Stimulated activated CD8-positive, alpha-beta memory T cell treated with anti-CD3 and anti-CD28 coated beads, Interleukin-4, amount 100 ng/mL, for 1 hour (primary cell): ENCODE measurements at places on chromosomes 11 and 22.
A peak's percentile ranks its signal among the peaks of the same experiment; 100 is the strongest.

DNA sequence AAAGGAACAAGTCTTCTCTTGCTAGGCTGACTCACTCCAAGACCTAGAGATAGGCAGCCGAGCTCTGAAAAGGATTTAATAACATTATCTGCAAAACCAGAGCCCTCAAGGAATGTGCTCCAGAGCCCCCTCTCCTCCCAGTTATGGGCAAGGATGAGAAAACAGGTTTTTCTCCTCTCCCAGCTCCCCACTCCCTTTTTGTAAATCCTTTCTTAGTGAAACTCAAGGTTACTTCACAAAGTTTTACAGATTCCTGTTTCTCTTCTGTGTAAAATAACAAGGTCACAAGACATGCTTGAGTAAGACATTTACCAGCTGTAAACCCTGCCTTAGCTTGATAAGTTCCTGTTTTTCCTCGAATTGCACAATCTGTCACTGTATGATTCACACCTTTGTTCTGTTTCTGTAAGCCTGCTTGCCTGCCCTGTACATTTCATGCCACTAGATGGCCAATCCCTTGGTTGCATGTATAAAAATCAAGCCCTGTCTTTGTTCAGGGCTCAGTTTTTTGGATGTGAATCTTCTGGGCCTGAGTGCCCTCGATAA is 489.4 kb downstream of the KCNA4 start:
- no peak for DNase-seq

GRCh38 chr11:115256397-115257197 is 247.6 kb downstream of the CADM1 start:
- DNase-seq = no peak

DNA sequence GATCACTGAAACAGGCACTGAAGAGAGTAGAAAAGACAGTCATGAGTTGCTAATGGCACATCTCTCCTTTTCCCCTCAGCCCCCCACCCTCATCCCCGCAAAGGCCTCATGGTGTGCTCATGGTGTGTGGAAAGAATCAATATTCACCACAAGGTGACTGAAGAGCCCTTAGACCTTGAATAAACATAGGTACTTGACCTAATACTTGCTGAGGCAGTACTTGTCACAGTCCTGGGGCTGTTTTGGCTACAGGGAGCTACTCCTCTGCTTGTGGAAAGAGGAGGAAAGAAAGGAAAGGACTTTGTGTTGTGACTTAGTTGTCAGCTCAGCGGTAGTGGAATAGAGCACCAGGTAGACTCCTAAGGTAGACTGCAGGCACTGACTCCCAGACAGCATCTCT is 537.8 kb upstream of the CCDC179 start:
- DNase-seq = no peak

DNA sequence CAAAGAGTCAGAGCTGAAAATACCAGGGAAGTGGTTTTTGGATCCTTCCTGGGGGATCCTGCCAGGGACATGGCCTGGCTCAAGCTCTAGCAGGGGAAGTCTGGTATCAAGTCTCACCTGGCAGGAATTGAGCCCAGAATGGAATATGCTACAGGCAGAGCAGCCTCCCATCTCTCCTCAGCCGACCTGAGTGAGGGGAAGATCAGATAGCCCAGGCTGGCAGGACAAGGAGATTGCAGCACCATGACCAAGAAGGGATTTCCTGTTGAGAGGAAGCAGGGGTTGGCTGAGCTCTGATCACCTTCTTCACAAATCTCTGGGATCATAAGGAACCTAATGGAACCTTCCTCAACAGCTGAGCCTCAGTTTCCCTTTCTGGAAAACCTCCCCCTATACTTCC is 13.0 kb downstream of the OAF start:
- DNase-seq = no peak

DNA sequence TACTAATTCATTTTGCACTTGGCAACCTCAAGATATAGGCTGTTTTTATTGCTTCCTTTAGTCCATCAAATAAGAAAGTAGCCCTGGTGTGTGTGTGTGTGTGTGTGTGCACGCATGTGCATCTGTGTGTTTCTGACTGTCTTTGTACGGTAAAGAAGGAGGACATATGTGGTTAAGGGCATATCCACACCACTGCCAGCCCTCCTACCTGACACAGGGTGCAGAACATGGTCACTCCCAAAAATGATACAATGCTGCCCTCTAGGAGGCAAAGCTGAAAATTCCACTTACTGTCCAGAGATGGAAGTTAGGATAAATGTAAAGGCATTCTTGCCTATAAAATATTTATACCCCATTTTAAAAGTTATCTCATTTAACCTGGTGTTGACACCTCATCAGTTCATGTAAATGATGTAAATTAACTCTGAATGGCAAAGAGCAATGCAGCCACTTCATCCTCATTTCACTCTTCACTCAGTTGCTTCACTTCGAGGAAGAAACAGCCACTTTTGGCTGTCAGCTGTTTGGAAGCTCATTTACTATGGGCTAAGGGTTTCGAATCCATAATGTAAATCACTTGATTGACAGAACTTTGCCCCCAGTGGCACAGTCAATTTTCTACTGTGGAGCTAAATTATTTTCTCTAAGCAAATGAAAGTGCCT is 83.1 kb upstream of the MTNR1B start:
- DNase-seq = no peak

DNA sequence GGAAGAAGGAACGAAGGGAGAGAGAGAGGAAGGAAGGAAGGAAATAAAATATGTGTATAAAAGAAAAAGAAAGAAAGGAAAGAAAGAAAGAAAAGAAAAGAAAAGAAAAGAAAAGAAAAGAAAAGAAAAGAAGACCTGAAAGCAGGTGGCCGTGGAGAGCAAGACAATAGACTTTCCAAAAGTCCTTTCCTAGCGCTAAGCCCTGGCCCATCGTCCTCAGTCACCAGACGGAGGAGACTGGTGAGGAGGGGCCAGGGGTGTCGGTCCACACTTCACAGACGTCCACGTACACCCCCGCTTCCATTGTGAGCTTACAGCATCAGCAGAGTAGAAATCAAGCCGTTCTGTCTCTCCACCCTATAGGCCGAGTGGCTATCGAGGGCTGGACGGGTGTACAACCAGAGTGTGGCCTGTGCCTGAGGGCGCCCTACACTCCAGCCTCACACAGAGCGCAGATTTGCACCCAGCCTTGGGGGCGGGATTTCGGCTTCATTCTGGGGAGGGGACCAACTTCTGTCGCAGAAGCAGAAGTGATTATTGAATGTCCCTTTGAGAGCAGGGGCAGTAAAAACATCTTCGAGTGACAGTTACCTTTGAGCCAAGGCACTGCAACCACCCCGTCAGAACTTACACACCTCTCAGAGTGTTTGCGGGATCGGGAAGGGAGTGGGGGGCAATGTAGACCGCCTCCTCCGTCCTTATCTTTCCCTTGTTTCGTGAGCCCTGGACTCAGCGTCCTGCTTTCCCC is 2.0 kb upstream of the BSX start:
- no peak for DNase-seq

- DNase-seq = no peak
These were observed 51.8 kb downstream of the C11orf71 start for GRCh38 chr11:114348200-114349191.

DNA sequence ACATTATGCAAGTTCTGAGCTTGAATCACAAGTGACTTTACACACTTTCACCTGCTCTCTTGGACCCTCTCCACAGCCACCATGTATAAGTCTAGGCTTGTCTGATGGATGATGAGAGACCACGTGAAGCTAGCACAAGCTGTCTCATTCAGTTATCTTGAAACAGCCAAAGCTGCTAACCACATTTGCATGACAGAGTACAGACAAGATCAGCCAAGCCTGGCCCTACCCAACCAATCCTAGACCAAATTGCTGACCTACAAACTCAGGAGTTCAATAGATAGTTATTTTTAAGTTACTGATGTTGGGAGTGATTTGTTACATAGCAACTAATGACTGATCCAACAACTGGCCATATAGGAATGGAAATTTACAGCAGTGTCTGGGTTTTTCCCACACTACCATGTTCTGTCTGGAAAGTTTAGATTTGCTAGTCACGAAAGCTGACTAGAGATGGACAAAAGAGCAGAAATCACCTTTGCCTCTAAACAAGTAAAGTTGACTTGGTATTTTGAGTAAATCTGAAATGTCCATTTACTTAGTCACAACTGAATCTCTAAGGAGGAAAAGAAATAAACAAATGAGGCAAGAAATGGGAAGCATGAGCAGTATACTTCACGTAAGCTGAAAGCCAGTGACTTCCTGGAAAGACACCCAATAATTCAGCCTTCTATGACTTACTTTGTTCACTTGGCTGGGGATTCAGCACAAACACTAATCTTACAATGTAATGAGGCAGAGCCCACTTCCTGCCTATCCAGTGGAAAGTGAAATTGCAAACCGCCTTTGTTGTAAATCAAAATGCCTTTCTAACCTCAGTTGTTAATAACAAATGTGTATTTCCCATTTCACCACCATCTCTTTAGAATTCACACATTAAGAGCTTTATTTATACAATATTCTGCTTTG is 101.7 kb downstream of the FAM181B start:
- DNase-seq = no peak

DNA sequence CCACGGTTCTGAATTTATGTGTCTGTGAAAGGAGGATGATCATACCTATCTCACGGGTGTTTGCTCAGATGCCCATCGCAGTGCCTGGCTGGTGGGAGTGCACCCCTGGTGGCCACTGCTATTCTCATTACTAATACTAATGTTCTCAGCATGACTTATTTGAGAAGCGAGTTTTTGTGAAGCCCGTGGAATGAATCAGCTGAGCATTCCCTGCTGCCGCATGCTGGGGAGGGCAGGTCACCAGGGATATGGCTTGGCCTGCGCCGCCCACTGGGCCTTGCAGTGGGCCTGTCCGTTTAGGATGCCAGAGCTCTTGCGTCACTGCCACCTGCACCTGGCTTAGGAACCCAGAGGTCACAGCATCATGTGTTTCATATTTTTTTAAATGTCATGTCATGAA is 16.9 kb downstream of the CTTN start:
- DNase-seq = no peak

DNA sequence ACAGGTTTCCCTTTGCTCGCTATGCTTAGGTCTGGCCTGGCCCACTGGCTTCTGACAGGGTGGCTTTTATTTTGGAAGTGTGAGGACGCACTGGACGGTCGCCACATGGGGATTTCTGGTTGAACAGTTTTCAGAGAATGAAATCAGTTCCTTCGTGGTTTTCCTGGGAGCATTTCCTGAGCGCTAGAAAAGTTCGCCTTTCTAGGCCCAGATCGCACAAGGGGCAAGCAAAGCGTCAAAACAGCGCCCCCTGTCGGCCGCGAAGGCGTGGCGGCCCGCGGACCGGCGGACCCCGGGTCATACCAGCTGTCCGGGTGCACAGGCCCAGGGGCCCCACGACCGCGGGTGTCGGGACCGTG is 12.7 kb upstream of the CYP2R1 start:
- DNase-seq = peak; percentile 77

GRCh38 chr11:94750319-94751217 is 17.6 kb upstream of the AMOTL1 start:
- DNase-seq = no peak

GRCh38 chr11:94751786-94752185 is 16.4 kb upstream of the AMOTL1 start:
- DNase-seq = no peak

- DNase-seq = no peak
These were observed 132.1 kb downstream of the RAB38 start for GRCh38 chr11:88043149-88043548.

DNA sequence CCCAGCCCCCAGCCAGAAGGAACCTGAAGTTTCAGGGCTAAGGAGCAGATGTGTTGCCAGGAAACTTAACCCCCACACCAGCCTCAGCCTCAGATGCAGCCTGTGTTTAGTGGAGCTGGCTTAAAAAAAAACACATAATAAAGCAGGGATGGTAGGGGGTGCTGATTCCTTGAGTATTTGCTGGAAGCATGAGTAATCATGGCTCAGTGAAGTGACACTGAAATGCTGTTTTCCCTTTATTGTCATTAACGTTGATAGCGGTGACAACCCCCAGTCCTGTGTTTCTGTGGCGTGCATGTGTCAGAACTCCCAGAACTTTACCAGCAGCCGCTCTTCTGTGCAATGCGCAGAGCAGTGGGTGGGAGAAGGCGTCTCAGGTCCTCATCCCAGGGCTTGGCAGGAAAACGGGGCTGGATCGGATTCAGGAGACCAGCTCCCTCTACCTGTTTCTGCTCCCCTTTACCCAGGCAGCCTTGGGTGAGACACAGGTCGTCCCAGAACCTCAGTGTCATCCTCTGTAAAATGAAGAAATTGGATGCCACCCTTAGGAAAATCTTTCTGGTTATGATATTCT is 1282.1 kb downstream of the TBC1D22A start:
- DNase-seq = no peak

- no peak for DNase-seq
These were observed 13.1 kb downstream of the MS4A15 start for GRCh38 chr11:60769811-60770210.

- no peak for DNase-seq
These were observed 18.3 kb downstream of the ELF5 start for GRCh38 chr11:34495239-34495723.

- DNase-seq = no peak
These were observed 116.6 kb downstream of the NAV2 start for GRCh38 chr11:19829109-19829837.

- DNase-seq = no peak
These were observed 2.6 kb downstream of the BET1L start for GRCh38 chr11:204587-205109.

GRCh38 chr11:128841461-128842072 is 25.5 kb downstream of the KCNJ1 start:
- DNase-seq = no peak

DNA sequence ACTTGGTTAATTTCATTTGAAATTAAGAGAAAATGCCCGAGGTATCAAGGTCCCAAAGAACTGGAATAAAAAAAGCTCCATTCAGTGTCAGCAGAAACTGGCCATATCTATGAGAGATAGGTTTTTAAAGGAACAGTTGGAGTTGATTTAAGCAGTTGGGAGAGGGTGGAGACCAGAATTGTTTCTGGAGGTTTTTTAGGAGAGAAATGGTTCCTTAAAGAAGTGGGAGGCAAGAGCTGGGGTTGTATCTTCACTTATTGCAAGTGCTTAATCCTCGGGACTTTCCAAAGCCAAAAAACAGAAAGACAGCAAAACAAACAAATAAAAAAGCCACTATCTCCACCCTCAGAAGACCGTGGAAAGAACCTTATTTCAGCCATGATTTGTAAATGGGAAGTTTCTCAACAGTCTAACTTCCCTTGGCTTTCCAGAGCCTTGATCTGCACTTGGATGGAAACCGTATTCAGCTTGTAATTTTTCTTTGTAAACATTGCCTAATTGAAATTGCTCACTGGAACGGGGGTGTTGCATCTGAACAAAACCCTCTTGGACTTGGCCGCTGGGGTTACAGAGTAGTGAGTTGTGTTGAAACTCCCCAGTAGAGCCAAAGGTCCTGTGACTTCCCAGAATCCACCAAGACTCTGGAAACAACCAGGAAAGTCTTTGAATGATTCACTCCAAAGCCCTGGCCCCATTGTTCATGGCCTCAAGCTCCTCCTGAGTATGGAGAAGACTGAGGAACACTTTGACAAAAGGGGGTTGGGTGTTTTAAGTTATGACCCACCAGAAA is 115.6 kb downstream of the SLC1A2 start:
- DNase-seq = no peak

GRCh38 chr11:125314276-125315078 is 149.9 kb downstream of the PKNOX2 start:
- no peak for DNase-seq

- no peak for DNase-seq
These were observed 78.2 kb upstream of the SPON1 start for GRCh38 chr11:13884158-13884799.

- no peak for DNase-seq
These were observed 79.1 kb upstream of the KCNQ1OT1 start for GRCh38 chr11:2778630-2779498.
